ENCODE measurements at places on chromosomes 3 and 15. TPM values are rescaled to one million over a fixed set of nuclear protein-coding genes. Genes with fewer than 3 reads are reported as not detected.

FETUB gene
- total RNA-seq, result not detected

GPD1L gene
- 19.1 TPM for total RNA-seq

- no peak for DNase-seq
These were observed 12.6 kb upstream of the BAHD1 start for GRCh38 chr15:40428185-40428584.

DNA sequence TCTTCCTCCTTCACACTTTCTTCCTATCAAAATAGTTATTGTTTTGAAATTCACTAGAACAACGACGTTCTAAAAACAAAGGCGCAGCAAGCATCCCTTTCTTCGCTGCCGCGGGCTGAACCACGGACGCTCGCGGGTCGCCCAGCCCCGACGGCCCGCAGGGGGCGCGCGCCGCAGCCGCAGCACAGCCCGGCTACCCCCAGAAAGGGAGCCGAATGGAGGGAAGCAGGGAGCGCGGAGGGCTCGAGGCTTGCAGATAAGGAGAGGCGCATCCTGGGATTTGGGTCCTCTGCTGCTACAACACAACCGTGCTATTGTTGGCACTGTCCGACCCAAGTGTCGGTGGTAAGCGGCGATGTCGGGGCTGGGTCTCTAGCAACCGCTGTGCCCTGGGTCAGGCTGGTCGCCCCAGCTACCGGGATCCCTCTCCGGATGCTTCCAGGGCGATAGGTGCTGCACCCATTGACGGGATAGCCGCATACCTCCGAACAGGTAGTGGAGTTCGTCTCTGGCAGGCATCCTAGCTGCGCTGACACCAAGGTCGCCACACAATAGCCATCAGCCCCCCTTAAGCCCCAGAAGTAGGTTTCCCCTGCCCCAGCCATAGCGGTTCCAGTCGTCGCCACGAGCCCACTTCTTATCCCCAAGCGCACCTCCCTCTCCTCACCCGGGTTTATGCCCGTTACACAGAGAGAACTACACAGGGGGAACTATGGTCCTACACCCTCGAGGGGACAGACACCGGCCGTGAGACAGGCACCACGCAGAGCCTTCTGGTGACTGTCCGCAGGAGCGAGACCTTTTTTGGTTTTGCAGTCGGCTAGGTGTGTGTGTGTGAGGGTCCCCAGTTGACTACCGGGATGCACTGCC is 6.0 kb downstream of the ONECUT1 start:
- no peak for DNase-seq

DNA sequence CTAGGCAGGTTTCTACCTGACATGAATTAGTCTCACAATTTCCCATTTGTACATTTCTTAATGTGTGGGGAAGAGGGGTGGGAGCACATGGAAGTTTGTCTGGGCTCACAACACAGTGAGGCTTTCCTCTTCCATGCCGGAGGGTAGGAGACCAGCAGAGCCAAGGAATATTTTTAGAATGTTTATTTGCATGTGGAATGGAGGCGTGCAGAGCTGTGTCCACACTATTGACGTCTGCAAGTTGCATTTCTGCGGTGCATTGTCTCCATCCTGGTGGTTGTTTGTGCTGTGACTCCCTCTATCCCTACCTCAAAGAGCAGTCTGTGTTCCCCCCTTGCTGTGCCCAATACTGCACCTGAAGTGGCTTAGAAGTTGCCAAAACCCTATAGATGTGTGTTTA is 103.1 kb upstream of the LRTM1 start:
- DNase-seq, result no peak

- no peak for DNase-seq
These were observed 51.6 kb upstream of the DUT start for GRCh38 chr15:48279608-48280007.

DNA sequence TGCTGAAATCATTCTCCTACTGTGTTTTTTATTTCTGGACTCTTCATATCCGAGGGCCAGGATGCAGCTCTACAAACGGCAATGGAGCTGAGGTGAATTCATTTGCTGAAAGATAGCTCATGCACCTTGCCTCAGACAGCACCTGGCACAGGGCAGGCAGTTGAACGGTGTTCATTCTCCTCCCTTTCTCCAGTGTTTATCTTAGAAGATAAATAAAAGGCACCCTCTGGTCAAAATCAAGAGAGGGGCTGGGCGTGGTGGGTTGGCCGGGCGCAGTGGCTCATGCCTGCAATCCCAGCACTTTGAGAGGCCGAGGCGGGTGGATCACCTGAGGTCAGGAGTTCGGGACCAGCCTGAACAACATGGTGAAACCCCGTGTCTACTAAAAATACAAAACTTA is 79.3 kb upstream of the LMOD3 start:
- DNase-seq, result no peak

GRCh38 chr15:64314456-64314855 is 41.5 kb downstream of the CSNK1G1 start:
- no peak for DNase-seq

DNA sequence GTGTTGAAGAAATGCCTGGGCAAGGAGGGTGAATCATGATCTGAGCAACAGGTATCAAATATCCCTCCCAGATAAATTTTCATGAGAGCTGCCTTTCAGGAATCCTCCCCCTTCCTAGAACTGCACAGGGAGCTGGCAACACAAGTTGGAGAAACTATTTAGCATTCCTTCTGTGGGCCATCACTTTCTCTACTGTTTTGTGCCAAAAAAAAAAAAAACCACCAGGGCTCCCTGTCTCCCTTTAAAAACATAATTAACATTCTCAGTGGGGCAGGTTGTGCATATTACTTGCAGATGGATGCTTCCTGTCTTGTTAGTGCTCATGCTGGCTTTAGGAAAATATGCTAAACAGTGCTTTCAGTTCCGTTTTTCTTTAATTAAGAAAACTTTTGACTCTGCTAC is 234.9 kb upstream of the LMCD1 start:
- no peak for DNase-seq

- DNase-seq, result no peak
These were observed 137.3 kb upstream of the GOLIM4 start for GRCh38 chr3:168233001-168233400.

DNA sequence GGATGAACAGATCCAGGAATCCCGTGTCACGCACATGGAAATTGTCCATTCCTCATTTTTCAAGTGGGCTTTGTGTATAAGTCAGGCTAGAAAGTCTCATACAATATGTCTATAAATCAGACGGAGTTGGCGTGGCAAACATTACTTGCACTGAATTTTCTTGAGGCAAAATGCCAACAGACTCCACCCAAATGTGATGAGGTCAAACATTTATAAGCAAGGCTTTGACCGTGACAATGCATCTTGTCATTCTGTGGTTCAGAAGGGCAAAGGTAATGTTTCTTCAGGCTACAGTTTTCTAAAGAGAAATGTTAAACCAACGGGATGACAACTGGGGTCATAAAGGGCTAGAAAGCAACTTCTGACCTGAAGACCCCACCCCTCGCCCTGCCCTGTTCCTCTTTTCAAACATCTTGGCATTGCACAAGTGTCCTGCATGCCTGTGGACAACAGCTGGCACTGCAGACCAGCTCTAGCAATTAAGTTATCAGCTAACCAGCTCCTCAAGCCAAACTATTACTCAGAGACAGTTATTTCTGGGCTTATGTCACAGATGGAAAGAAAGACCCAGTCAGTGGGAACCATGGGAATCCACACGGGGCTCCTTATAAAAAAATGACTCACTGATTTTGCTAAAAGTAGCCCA is 36.5 kb upstream of the SPTBN5 start:
- peak; percentile 39 for DNase-seq

DNA sequence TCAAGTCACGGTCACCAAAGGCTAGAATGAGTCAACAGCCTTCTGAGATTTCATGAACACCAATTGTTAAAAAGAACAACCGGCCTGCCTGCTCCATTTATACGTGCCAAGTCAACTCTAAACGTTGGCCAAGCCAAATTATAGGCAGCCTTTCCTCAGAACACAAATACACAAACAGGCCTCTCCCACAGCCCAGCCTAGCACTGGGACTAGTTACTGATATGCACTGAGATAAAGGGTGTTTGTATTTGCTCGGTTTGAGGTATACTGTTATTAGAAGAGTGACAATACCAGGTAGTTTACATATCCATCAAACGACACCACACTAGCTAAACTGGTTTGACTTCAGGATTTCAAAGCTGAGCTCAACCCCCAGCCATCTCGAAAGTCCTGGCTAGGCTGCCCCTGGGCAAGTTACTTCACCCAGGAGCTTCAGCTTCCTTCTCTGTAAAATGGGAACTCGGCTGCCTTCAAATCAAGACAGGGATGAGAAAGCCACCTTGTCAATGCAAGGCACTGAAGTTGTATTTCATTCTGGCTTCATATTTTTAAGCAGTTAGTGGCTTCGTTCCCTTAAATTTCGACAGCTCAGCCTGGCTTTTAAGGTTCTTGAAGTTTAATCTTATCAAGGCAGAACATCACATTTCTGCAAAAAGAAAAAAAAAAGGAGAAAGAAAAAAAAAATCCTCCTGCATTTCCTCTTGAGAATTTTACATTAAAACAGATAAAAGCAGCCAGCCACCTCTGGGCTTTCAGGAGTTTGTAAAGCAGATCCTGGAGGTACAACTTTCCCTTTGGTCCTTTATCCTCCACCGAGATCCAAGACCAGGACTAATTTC is 4.0 kb downstream of the TLE3 start:
- DNase-seq, result no peak

- no peak for DNase-seq
These were observed 468.4 kb upstream of the CNTN3 start for GRCh38 chr3:75082845-75083244.

- no peak for DNase-seq
These were observed 42.0 kb downstream of the ATP2C1 start for GRCh38 chr3:130935761-130936492.

DNA sequence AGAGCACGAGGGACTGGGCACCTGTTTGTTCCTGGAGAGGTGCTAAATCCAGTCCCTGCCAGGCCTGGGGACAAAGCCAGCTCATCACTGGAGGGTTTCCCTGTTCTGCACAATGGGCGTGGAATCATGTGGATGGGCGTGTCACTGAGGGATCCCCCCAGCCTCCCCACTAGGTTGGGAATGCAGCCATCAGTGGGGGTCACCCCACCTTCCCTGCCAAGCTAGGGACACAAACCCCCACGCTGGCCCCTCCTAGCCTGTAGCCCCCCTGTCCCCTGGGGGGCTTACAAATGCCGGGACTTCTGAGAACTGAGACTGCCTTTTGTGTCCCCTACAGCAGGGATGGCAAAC is 61.9 kb downstream of the NSMCE3 start:
- DNase-seq, result no peak

DNA sequence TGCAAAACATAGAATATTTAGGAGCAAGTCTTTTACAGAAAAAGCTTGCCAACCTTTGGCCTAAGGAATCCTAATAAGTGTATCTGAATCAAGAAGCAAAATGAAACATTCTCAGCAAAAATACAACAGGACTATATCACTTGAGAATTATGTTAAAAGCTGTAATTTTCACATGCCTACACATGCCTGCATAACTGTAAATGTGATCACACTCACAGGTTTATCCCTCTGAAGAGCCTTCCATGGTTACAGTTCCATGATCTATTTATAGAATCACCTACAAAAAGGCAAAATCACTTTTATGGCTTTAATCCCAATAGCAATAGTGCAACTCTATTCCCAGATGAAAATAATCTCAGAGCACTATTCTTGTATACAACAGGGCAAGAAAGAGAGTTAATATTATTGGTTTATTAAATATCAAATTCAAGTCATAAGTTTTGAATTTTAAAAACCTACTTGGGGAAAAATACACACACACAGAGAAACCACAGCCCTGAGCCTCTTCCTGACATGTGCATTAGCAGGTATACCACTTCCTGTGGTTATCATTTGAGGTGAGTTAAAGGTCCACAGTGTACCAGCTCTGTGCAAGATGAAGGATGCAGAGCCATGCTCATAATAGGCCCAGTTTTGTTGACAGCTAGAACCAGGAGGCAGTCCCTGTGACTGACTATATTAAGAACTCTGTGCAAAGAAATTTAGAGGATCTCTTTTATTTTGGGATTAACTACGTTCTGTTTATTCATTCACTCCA is 252.5 kb upstream of the TGFBR2 start:
- DNase-seq, result no peak

DNA sequence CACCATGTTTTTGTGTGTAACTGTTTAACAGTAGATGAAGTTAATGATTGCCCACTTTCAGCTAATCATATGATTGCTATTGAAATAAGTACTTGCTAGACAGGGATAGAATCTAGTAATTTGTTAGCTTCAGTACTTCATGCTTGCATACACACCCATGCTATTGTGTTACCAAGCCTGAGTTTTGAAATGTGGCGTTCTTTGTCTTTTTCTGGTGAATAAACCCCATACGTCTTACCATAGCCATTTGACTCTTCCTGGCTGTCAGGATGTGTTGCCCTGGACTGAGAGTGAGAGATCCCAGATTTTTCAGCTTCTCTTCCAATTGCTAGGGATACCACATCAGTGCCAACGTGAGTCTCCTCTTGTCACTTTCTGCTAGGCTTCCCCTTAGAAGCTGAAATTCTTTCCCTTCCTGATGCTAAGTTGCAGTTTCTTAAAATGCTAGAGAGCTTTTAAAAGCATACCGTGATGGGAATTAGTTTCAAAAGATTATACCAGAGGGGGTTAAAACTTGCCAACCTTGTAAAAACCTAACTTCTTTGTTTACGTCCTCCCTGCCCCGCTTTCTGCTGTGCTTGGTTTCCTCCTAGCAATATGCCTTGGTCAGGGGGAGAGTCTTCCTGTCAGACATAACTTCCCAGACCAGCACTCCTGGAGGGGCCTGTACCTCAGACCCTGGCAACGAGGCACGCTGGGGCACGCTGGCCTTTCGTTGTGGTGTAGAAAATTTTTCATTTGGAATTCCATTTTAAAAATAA is 62.9 kb upstream of the ULK4 start:
- no peak for DNase-seq

DNA sequence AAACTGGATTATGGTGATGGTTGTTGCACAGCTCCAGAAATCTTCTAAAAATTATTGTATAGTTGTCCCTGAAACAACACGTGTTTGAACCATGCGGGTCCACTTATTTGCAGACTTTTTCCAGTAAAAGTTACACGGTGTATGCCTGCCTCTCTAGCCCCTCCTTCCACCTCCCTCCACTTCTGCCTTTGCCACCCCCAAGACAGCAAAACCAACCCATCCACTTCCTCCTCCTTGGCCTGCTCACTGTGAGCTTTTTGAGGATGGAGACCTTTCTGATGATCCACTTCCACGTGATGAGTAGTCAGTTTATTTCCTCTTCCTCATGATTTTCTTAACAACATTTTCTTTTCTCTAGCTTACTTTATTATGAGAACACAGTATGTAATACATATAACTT is 5.4 kb downstream of the CYFIP1 start:
- DNase-seq, result no peak

DNA sequence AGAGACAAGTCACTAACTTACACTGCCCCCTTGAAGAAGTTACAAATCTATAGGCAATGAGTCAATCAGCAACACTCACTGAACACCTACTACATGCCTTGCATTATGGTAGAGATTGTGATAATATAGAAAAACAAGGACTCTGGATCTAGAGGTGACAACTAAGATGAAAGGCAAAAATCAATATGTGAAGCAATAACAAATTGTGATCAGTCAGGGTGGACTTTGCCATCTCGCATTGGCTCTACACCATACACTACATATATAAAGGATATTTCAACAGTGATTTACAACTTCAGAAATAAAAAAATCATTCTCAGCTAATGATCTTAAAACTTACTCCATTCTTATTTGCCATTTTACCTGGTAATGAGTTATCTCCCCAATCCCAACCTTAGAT is 210.7 kb upstream of the CD96 start:
- DNase-seq, result no peak
